ENCODE measurements at places on chromosomes 3 and 15.

- DNase-seq: no peak
Observed at GRCh38 chr15:29312387-29312786, 42.8 kb upstream of the NSMCE3 start.

GRCh38 chr3:135226057-135226456 is 431.0 kb downstream of the EPHB1 start:
- DNase-seq: no peak

GRCh38 chr3:181493423-181493822 is 218.3 kb upstream of the SOX2 start:
- DNase-seq: no peak

DNA sequence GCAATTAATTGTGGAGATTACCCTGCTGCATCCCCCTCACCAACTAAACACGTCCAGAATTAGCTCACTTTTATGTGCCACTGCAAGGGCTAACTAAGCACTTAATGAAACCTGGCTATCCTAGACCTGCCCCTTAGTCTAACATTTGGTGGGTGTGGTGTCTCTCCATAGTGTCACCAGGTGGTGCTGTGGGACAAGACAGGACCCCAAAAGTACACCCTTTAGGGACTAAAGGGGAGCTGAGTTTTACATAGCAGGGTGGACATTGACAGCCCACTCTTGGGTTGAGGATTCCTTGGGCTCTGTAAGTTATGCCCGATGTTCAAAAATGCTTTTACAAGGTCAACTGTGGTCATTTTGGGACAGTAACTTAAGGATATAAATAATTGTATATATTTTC is 5.7 kb downstream of the DUT start:
- DNase-seq: no peak

DNA sequence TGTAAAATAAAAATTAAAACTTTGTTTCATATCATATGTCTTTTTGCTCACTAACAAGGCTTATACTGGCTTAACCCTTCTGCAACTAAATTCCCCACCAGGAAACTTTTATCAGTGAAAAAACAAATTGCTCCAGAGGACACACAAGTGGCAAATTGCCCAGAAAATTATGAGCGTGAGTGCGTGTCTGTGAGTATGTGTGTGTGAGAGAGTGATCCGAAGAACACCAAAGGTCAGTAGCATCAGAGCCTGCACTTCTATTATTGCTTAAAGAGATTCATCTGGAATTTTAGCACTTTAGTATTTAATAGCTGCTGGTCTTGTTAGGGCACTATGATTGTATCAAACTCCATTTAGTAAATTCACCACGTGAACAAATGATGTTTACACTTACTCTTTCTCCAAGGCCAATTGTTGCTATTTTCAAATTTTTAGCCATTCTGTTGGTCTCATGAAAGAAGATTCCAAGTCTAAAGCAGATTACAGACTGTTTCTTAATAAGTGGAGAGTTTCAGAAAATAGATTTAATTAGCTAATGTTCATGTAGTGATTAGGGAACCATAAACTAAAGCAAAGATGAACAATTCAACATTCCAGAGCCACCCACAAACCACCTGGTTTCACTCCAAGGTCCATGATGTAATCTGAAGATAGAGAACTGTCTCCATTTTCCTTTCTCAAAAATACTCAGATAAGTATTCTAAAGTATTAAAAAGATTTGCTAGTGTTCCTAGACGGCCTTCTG is 91.1 kb upstream of the IL12A start:
- DNase-seq: no peak

DNA sequence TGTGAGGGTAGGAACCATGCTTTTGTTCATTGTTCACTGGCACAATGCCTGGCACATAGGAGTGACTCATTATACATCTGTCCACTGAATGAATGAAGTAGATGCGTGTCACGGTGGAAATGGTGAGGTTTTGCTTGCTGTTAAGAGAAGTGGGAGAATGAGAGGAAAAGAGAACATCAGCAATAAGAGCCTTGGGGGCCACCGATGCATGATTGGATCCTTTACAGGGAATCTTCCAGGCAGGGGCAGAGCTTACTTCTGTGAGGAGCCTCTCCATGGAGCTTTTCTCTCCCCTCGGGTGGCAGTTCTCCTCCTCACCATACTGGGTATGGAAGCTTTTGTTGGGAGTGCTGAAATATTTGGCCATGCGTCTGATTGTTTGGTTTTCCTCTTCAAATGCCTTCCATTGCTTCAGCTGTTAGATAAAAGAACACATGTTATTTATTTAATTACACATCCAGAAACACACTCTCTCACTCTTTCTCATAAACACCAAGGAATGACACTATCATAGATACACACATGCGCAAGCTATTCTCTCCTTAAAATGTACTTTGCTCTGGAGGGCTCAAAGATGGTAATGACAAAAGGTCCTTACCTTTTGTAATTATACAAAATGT is 78.9 kb upstream of the GSK3B start:
- no peak for DNase-seq

DNA sequence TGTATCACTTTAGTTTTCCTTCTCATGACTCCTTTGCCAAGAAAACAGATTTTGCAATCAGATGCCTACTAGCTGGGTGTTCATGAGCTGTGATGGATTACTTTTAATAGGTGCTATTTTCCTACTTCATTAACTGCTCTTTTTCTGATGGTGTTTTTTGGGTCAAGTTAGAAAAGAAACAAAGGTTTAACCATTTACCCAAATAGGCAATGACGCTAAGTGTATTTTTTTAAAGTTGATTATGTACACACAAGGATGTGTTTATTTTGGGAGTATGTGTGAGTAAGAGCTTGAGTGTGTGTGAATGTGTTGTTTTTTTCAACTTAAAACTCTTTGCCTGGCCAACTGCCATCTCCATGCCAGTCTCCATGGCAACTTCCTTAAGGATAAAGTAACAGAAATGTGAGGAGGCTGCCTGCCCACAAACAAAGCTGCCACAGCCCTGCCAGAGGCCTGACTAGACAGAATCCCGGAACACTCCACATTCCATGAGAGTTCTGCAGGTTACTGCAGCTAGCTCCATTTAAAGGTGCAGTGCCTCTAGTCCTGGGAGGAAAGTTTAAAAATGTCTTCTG is 215.6 kb upstream of the RBMS3 start:
- DNase-seq: peak; percentile 87

DNA sequence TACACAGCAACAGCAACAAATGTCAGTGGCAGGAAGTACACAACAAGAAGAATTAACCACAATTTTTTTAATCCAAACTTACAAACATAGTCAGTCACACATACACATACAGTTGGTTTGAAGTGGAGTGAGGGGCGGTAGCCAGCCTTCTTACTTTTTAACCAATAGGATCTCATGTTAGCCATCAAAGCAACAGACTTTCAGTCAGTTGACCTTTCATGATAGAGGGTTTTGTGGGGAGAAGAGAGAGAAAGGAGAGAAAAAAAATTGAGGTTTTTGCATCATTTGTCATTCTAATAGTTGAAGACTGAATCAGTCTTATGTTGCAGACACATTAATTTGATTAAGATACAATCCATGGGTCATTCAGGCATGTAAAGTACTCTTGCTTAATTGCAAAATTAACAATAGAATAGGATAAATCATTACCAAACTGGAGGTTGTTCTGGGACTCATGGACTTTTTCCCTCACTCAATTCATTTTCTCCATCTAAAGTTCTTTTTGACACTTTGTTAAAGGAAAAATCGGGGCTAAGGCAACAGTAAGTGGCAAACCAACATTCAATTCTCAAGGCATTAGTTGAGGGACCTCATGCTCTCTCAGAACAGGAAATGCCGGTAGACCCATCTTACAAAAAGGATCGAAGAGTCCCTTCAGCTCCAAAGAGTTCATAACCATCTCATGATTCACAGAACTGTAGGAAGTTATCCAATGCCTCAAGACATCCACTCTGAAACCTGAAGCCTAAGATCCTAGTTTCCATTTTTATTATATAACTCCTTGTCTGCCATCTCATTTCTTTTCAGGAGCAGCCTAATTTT is 159.5 kb upstream of the LPP start:
- DNase-seq: no peak

DNA sequence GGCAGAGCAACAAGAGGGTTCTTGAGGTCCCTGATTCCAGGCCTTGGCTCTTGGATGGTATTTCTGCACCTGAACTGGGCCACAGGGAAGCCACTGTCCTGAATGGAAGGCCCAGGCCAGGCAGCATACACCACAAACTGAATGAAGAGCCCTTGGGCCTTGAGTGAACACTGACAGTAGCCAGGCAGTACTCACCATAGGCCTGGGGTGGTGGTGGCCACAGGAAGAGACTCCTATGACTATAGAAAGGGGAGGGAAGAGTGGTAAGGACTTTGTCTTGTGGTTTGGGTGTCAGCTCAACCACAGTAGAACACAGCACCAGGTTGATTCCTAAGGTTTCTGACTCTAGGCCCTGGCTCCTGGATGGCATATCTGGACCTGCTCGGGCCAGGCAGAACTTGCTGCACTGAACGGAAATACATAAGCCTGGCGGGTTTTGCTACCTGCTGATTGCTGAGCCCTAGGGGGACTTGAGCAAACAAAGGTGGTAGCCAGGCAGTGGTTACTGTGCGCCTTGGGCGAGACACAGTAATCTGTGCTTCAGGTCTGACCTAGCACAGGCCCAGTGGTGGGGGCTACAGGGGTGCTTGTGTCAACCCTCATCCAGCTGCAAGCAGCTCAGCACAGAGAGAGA is 241.4 kb downstream of the ISL2 start:
- peak; percentile 4 for DNase-seq

DNA sequence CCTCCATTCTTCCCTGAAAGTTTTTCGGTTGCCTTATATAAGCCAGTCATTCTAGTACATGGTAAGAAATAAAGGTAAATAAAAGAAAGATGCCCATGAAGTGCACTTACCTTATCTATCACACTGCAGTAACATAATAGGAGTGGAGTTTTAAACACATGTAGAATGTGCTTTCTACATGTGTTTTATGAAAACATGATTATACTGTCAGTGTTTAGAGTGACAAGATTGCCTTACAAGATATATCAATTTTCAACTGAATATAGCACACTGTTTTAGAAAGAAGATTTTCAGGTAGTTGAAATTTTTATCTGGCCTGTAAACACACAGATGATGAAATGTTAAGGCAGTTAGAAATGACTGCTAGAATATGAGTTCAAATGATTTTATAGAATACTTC is 219.6 kb downstream of the EPHA3 start:
- no peak for DNase-seq

DNA sequence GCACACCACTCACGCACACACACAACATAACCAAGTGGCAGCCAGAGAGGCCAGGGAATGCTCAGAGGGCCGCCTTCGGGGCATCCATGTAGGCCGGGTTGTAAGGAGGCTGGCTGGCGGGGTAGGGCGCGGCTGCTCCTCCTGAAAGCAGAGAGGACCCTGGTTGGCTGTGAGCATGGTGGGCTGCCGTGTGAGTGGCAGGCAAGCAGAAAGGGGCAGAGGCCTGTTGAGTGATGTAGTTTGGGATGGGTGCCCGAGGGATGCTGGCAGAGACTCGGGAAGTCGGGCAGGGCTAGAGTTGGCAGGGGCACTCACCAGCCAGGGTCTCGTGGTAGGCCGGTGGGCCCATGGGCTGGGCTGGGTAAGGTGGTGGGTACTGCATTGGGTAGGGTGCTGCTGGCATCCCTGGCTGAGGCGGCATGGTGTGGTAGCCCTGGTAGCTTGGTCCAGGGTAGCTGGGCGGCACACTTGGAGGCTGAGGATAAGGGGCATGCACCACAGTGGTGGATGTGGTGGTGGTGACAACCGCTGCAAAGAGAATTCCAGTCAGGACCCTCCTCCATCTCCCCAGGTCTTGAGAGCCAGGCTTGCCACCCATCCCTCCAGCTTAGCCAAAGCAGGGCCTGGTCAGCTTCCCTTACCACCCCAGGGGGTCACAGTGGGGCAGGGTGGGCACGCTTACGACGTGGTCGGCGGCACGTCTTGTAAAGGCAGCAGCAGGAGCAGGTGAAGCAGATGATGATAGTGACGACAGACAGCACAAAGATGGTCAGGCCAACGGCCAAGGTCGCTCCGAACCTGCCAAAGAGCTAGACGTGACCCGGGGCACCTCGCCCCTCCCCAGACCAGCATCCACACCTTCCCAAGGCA is 22.7 kb downstream of the ATRIP start:
- DNase-seq: no peak

DNA sequence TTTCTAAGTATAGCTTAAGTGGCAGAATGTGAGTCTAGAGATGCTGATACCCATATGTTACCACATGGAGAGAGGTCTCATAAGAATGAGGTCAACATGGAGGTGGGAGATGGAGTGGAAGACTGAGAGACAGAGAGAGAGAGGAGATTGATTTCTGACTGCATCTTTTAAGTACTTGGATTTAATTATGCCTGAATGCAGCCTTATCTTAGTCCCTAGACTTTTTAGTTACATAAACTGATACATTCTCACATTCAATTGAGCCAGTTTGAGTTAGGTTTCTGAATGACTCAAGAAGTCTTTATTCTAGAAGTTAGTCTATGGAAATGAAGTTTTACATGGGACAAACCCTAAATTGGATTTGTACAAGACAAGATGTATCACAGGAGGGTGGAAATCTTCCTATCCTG is 58.5 kb upstream of the TNFSF10 start:
- no peak for DNase-seq

DNA sequence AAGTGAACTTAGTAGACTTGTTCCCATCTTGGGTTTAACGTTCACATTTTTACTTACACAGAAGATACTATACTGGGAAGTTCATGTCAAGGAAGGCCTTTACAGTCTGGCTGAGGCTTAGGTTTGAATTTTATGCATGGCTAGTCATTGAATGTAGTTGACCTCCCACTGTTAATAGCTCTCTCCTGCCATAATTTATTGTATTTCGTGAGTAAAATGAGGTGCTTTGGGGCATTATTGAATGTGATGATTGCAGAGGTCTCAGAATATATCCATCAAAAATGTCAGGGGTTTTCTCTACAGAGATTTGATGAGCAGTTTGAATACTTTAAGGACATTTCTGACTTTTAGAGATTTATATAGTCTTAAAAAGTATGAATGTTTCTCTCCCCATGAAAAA is 356.6 kb upstream of the GRM7 start:
- no peak for DNase-seq

All from prostate gland (tissue), 2 donors.